ENCODE measurements at places on chromosomes 7 and 10.

- no peak overlapping the region for H3K27ac ChIP-seq
- no peaks in the 10 kb centered on the region for H3K36me3 ChIP-seq
- H3K4me3 ChIP-seq, result no peak overlapping the region
- no peak for DNase-seq
- no peaks in the 10 kb centered on the region for H3K4me1 ChIP-seq
- no peaks in the 10 kb centered on the region for H3K27me3 ChIP-seq
Measured at GRCh38 chr10:34407324-34407805, 407.7 kb downstream of the PARD3 start.

- no peak overlapping the region for H3K4me3 ChIP-seq
- no peaks in the 10 kb centered on the region for H3K27me3 ChIP-seq
- H3K36me3 ChIP-seq, result no peaks in the 10 kb centered on the region
- no peak for DNase-seq
Measured at GRCh38 chr7:116478834-116479233, 20.7 kb upstream of the CAV2 start.

- H3K4me3 ChIP-seq, result no peak overlapping the region
- H3K27ac ChIP-seq, result no peak overlapping the region
- no peaks in the 10 kb centered on the region for H3K36me3 ChIP-seq
- H3K27me3 ChIP-seq, result peaks cover 3% of the 10 kb centered on the region
Measured at GRCh38 chr10:44965651-44966097, 6.1 kb downstream of the RASSF4 start.

DNA sequence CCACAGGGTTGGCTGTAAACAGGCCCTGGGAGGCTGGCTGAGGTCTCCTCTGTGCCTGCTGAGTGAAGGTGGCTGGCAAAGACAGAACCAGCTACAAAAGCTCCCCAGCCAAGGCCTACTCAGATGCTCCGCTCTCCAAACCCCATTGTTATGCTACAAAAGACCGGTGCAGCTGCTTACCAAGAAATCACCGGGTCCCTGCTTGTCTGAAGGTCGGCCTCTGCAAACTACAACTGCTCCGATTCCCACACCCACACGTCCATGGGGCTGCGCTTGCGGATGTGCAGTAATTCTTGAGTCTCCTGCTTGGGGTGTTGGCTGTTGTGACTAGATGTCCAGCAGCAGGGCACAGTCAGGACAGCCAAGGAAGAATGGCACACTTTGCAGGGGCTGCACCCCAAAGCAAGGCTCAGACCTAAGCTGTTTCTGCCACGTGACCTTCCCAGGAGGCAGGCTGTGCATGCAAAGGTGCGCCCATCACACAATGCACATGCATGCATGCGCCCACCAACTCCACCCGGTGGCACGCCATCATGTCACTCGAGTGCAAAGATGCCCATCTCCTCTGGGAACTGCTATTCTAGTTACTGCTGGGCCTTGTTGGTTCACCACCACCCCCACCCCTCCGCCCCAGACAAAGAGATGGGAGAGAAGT is 97.8 kb downstream of the OAT start:
- no peaks in the 10 kb centered on the region for H3K4me1 ChIP-seq
- DNase-seq, result no peak
- peaks cover 13% of the 10 kb centered on the region for H3K27me3 ChIP-seq

DNA sequence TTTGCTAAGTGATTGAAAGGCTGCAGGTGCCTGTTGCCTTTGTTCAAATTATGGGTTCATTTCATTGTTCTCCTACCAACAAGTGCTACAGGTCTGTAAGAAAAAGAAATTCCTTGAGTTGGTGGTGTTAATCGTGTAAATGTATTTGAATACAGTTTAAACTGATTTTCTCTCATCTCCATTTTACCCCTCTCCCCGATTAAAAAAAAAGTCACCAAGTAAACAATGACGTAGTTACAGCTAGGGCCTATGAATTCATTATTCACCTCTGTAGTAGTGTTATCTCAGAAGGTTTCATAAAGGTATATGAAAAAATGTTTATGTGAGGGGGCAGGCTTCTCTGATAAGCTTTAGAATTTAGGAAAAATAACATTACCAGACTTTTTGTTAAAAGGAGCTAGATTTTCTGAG is 1.1 kb downstream of the REEP3 start:
- no peaks in the 10 kb centered on the region for H3K27me3 ChIP-seq
- H3K36me3 ChIP-seq, result no peaks in the 10 kb centered on the region
- H3K4me3 ChIP-seq, result peak overlapping the region; percentile 93
- DNase-seq, result no peak
- peak overlapping the region; percentile 83 for H3K27ac ChIP-seq

GRCh38 chr7:2151801-2152612 is 80.7 kb downstream of the MAD1L1 start:
- H3K36me3 ChIP-seq, result peaks cover 16% of the 10 kb centered on the region
- DNase-seq, result no peak
- H3K4me1 ChIP-seq, result no peaks in the 10 kb centered on the region
- H3K4me3 ChIP-seq, result no peak overlapping the region

GRCh38 chr10:98330987-98331386 is 63.0 kb upstream of the LOXL4 start:
- H3K27me3 ChIP-seq, result peaks cover 2% of the 10 kb centered on the region
- H3K4me3 ChIP-seq, result no peak overlapping the region
- DNase-seq, result no peak
- no peak overlapping the region for H3K27ac ChIP-seq
